ENCODE measurements at places on chromosomes 5 and 9.

- no peak for DNase-seq
Observed at GRCh38 chr5:33491941-33492340, 51.2 kb downstream of the TARS1 start.

DNA sequence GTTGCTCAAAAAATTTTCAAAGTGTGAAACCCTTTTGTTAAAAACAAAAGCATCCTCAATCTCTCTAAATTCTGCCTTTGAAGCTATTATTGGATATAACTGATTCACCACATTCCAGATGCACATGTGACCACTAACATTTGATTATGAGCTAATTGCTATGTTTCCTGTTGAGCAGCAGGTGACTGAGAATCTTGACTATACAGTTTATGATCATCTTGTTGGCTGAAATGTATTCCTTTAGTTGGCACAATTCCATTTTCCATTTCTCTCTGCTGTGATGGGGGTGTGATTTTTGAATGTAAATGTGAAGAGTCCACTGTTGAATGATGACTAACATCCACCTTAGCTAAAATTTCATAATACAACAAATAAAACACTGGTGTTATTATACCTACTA, 10.7 kb downstream of the LYSMD3 start:
- no peak for DNase-seq

GRCh38 chr5:13866792-13867191, 77.7 kb downstream of the DNAH5 start:
- no peak for DNase-seq

DNA sequence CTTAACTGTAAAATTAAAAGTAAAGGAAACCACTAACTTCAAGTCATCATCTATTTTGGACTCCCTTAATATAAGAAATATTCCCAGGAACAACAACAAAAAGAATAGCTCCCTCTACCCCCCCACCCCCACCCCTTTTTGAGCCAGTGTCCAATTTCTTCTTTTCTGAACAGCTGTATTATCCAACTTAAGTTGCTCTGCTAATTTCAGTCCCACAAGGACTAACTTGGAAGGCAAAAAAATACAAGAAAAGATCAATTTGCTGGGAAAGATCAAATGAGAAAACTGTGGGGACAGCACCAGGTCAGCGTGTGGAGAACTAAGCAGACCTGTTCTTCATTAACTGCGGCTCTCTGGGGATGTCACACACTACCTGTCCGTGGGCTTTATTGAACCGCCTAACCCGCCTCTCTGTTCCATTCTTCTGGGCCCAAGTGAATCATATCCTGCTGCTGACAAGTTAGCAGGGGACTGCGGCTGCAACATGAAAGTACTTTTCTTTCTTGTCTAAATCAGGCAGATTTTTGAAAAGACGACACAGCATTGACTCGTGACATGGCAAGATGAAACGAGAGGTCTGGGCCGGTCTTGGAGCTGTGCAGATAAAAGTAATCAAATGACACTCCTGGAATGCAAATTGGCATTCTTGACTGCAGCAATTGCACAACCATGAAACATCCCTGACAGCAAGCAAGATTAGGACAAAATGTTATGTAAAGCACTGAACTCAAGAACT, 2.7 kb downstream of the BNC2 start:
- no peak for DNase-seq

DNA sequence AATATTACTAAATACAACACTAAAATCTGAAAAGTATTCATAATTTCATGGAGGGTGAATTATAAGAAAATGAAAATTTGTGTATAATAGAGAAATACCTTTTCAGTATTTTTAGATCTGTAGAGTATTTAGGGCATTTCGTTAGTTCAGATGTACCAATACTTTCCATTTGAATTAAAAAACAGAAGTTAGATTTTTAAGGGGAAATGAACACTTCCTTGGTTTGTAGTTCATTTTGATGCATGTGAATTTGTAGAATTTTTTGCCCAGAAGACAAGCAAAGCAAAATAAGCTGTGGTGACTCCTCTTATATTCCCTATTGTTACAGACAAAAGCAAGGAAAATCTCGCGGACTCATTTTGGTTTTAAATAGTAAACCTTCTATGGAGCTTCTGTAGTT, 209.0 kb upstream of the RPS23 start:
- DNase-seq = no peak

GRCh38 chr9:129028192-129028966, at the start of gene SH3GLB2:
Gene SH3GLB2 (minus strand): TSS chr9:129028331. CDS start chr9:129028154, 177 bp downstream.
- peak; percentile 91 for DNase-seq

GRCh38 chr5:150318613-150319483, 16.1 kb upstream of the ARSI start:
- no peak for DNase-seq

Data from activated CD4-positive, alpha-beta T cell treated with anti-CD3 and anti-CD28 coated beads for 1 hour (primary cell).